ENCODE measurements at places on chromosomes 4 and X.

- no peak for DNase-seq
Observed at GRCh38 chrX:68691921-68692320, 44.5 kb downstream of the STARD8 start.

DNA sequence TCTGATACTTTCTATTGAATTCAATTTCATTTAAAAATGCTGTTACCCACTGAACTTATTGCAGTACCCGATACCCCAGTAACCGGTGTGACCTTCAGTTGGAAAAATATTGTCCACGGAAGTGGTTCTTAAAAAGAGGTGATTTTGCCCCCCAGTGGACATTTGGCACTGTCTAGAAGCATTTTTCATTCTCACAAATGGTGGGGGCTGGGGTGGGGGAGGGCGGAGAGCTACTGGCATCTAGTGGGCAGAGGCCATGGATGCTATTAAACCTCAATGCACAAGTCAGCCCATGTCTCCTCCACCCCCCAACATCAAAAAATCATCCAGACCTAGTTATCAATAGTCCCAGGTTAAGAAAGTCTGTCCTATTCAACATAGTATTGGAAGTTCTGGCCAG lies 19.6 kb upstream of the CHM start:
- no peak for DNase-seq

- no peak for DNase-seq
Observed at GRCh38 chrX:30635630-30636029, 17.6 kb upstream of the GK start.

DNA sequence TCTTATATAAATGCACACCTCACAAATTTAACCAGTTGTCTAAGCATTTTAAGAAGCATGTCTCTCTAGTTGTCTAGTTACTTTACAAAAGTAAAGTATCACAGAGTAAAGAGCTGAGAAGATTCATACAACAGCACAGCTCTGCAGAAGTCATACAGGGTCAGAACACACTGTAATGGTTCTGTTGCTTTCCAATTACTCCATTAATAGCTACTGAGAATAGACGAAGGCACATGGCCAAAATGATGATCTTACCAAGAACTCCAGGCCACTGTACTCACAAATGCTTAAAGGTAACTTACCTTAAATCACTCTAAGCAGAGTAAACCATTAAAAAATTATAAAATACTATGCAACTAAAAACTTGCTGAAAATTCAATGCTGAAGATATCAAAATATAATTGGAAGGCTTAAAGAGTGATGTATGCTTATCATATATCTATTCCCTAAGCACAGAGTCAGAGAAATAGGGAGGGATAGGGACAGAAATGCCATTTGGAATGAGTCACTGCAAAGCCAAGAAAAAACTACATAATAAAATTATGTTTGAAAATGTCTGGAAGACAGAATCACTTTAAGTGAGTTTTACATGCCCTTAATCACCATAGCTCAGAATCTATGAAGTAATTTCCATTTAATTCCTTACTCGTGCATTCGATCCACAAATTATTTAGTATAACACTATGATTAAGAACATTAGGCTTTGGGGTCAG lies 71.0 kb downstream of the DDX60L start:
- DNase-seq: no peak

- no peak for DNase-seq
Observed at GRCh38 chr4:89879215-89879614, 15.4 kb upstream of the MMRN1 start.

DNA sequence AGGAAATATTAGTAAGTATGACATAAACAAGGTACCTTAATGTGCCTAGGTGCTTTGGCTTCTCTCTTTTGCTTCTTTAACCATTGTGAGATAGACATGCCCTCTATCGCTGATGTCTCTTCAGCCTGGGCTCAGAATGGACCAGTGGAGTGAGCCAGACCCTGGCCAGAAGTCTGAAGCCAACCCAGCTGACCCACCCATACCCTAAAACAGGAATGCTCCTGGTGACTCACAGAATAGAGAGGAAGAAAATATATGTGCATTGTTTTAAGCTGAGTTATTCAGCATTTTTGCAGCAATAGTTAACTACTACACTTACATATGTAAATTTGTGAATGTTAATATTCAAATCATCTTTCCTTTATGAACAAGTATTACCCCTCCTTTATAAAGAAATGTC lies 167.5 kb upstream of the PCDH10 start:
- DNase-seq: no peak

- DNase-seq: no peak
Observed at GRCh38 chr4:155011163-155011780, 197.2 kb upstream of the NPY2R start.

GRCh38 chr4:55498051-55498450 lies 48.7 kb downstream of the CLOCK start:
- no peak for DNase-seq

DNA sequence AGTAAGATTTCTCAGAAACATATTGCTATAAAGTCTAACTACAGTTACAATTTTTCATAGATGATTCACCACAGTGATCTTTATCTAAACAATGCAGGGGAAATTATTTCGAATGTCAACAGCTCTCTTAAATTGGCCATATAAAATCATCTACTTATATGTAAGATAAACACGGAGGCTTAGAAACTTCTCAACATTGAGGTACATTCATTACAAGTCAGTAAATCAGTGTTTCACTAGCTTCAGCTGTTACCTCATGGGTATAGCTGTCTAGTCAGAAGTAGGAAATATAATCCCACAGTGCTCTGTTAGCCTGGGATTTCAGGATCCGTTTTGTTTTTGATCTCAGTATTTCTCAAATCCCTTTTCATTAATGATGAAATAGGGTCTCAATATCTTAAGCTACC lies 43.2 kb downstream of the PCDH7 start:
- no peak for DNase-seq

GRCh38 chrX:91080822-91081221 lies 353.8 kb upstream of the PABPC5 start:
- DNase-seq: no peak

DNA sequence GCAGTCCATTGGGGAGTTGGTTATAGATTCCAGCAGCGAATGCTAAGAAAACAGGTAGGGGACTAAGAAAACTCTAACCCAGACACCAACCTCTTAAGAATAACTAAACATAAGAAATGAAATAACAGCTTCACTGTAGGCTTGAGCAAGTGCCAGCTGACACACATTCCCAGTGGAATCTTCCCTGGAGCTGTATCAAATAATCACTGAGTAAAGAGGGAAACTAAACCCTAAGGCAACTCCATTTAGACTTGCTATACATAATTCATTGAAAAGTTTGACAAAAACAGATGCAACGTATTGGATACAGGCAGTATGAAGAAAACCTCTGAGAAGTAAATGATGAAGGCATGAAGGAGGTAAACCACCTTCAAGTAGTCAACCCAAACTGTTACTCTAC lies 293.5 kb downstream of the OPHN1 start:
- DNase-seq: no peak

DNA sequence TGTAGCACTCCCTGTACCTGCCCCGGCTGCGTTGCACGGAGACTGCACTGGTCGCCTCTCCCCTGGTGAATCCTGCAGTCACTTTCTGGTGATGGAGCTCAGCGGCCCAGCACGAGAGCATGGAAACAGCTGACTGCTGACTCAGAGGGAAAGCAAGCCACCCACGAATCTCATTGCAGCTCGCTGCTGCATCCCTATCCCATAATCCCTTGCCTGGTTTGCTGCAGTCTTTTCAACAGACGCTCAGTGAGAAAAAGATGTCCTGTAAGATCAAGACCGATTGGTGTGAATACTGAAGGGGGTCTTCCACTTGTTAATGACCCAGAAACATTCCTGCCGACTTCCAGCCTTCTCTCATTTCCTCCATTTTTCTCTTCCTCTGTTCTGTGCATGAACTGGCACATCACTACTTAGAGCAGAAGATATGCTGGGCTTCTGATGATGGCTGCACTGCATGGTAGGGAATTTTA lies 52.9 kb downstream of the TRIM2 start:
- no peak for DNase-seq

GRCh38 chr4:53925050-53925605 lies 139.3 kb downstream of the CHIC2 start:
- no peak for DNase-seq

DNA sequence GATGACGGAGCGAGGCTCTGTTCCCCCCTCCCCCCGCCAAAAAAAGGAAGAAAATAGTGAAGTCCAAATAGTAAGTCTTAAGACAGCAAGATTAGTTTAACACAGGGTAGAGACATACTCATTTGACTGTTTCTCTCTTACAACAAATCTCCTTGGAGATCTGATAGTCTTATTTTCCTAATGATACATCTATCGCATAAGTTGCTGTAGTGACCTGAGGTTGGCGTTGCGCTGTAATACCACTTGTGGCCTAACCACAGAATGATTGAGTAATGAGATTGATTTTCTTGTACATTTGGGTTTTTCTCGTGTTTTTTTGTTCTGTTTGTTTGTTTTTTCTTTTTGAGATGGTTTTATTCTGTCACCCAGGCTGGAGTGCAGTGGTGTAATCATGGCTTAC lies 27.2 kb downstream of the OCIAD1 start:
- no peak for DNase-seq

GRCh38 chr4:1716065-1716945 lies 4.2 kb upstream of the SLBP start:
- DNase-seq: no peak

DNA sequence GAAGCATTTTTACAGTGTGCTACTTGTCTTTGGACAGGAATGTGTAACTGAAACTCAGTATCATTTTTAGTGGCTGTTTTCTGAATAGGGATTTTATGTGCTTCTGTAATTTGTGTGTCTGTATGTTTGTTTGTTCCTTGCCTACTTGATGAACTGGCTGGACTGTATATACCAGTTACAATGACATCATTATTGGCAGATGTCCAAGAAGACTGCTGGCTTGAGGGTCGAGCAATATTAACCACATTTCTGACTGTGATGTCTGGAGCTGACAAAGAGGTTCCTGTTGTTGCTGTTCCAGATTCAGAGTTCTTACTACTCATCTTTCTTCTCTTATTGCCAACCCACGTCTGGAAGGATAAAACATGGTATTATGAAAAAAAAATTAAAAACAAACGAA lies 33.0 kb downstream of the HDX start:
- no peak for DNase-seq

DNA sequence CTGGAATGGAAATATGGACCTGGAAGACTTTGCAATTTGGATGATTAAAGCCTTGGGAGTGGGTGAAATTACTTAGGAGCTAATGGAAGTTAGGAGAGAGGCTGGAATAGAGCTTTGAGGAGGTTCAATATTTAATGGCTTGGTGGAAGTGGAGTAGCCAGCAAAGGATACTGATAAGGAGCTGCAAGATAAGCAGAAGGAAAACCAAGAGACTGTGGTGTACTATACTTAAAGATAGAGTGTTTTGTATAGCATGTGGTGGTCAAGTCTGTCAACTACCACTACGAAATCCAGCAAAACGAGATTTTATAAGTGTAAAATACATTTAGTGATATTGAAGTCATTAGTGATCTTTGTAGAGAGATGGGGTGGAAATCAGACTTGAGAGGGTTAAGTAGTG lies 54.0 kb upstream of the TMLHE start:
- DNase-seq: no peak

DNA sequence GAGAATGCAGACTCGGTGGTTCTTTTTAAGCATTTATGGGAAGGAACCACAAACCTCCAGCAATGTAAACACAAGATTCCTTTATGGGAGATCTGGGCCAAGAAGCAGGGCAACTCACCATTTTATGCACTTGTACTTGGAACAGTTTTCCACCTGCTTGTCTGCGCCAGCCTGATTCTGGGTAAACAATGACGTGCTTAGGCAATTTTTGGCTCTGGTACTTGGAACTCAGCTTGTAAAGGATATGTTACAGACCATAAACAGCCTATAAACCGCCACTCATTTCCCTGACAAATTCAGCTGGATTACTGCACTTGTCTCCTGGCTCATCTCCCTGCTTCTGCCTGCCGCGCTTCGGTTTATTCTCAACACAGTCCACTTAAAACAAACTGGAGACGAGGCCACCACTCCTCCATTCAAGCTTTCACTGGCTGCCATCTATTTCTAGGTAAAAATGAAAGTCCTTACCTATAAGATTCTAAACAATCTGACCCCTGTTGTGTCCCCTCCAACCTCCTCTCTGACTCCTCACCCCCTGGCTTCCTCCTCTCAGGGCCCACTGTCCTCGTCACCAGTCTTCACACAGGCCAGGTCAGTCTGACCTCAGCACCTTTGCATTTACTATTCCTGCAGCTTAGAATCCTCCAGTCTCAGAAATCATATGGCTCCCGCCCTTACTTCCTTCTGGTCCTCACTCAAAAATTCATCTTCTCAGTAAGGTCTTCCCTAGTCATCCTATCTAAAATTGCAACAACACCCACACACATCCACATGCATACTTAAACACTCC lies 205.9 kb upstream of the GALNT7 start:
- no peak for DNase-seq

DNA sequence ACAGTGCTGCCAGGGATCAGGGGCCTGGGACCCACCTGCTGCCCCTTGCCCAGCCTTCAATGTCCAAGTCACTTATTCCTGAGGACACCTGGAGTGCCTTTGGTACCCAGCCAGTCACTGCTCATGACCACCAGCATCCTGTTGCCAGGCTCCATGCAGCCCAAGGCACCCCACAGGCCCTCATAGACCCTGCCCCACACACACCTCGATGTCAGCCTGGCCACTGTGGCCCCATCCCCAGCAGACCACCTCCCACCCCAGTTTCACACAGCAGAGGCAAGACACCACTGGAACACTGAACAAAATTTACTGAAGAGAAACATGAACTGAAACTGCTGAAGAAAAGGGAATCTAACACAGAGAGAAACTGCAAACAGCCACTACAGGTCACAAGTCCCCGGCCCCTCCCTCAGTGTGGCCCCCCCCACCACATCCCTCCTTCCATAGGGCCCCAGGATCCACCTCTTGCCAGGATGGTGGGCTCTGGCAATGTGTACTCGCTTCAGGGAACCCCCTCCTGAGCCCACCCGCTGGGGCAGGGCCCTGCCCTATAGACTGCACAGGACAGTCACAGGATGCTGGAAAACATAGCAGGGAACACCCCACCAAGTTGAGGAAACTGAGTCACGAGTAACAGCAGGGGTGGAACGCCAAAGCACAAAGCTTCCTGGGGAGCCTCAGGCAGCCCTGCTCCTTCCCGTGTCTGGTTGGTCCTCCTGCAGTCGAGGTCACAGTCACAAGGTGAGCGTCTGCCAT lies 5.2 kb downstream of the PNMA5 start:
- no peak for DNase-seq

GRCh38 chrX:122579526-122579925 lies 604.6 kb upstream of the GRIA3 start:
- DNase-seq: no peak

DNA sequence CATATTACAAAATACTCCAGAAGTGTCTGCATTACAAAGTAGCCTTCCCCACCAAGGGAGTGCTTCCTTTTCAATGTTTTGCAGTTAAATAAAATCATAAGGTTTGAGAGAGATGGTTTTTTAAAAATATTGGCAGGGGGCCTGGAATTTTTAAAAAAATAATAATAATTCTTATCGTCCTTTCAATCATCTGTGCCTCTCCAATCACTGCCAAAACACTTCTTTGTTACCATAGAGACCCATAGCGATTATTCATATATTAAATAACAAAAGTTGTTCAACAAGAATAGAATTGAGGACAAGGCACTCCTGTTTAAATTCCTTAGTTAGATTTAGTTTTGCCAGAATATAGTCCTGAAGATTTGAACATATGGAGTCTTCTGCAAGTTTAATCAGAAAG lies 203.1 kb downstream of the FAT4 start:
- no peak for DNase-seq

Data from bone marrow (tissue), 2 donors.